ENCODE measurements at places on chromosomes 3 and 15. TPM values are rescaled to one million over a fixed set of nuclear protein-coding genes. Genes with fewer than 3 reads are reported as not detected.

DNA sequence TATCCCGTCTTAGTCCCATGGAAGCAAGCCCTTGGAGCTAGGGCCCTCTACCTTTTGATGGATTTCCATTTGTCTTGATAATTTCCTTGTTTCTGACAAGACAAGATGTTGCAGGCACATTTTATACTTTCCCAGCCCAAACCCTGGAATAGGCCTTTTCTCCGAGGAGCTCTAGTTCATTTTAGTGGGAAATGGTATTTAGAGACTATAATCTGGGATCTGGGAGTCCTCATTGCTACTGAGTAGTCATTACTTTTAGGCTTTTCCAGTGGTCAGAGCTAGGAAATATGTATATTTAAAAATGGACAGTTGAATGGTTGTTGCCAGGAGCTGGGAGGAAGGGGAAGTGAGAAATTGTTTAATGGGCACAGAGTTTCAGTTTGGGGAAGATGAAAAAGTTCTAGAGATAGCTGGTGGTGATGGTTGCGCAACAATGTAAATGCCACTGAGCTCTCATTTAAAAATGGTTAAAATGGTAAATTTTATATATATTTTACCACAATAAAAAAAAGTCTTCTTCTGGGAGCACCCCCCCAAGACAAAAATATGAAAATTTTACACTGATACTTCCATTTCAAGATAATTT is 31.6 kb downstream of the MLH1 start:
- DNase-seq: no peak

GRCh38 chr3:147424581-147425387 is 15.6 kb downstream of the ZIC1 start:
- DNase-seq: no peak

GRCh38 chr15:67403428-67404154 is 117.3 kb upstream of the C15orf61 start:
- DNase-seq: no peak

GASK1A gene
- total RNA-seq: 0.52 TPM

GRCh38 chr15:100468285-100468684 is 60.5 kb downstream of the CERS3 start:
- DNase-seq: no peak

- DNase-seq: no peak
These were observed 50.4 kb upstream of the RASGRF1 start for GRCh38 chr15:79140846-79141570.

LOXL1 gene
- total RNA-seq: 11.2 TPM

SLC12A8 gene
- total RNA-seq: not detected

GOLGA8H gene
- total RNA-seq: not detected

DNA sequence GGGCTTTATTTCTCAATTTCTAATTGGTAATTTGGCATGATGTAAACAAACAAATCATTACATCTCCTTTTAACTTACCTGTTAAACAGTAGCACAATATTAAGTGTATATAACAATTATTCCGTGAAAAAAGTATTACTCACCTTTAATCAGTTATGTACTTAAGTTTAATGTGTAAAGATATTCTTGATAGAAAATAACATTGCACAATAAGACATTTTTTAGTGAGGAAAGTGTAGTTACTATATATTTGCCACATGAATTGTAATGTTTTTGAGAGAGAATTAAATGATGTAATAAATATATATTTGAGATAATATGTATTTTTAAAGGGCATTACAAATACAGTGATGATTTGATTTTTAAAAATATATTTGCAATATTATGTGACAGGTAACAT is 10.9 kb upstream of the CCNB2 start:
- DNase-seq: no peak

CNTN4 gene
- total RNA-seq: 1.9 TPM

POLQ gene
- total RNA-seq: 0.24 TPM

DNA sequence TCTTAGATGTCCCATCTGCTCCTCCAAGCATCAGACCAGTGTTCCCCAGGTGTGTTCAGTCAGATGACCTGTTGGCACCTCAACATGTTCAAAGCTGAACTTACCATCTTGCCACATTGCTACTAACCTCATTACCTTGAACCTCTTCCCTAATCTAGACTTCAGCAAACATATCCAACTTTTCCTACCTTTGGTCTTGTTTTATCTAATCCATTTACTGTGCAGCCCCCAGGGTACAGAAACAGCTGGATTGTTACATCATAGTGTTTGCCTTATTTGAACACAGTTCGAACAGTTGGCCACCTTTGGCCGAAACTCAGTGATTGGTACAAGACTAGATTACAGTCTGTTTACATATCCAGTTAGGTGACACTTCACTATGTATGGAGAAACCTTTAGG is 36.1 kb upstream of the MCF2L2 start:
- DNase-seq: no peak

- DNase-seq: no peak
These were observed 138.6 kb upstream of the MEF2A start for GRCh38 chr15:99427210-99427609.

ZNF710 gene
- 3.0 TPM for total RNA-seq

EOMES gene
- not detected for total RNA-seq

- no peak for DNase-seq
These were observed 666 bp upstream of the SEMA3F start for GRCh38 chr3:50154476-50154839.

GRCh38 chr3:141699897-141700296 is 38.2 kb upstream of the RNF7 start:
- DNase-seq: no peak

All from gastrocnemius medialis (tissue), 4 donors.